ENCODE measurements at places on chromosomes 6 and 20.

- no peak for DNase-seq
Measured at GRCh38 chr6:71419217-71420094, 130.8 kb downstream of the OGFRL1 start.

DNA sequence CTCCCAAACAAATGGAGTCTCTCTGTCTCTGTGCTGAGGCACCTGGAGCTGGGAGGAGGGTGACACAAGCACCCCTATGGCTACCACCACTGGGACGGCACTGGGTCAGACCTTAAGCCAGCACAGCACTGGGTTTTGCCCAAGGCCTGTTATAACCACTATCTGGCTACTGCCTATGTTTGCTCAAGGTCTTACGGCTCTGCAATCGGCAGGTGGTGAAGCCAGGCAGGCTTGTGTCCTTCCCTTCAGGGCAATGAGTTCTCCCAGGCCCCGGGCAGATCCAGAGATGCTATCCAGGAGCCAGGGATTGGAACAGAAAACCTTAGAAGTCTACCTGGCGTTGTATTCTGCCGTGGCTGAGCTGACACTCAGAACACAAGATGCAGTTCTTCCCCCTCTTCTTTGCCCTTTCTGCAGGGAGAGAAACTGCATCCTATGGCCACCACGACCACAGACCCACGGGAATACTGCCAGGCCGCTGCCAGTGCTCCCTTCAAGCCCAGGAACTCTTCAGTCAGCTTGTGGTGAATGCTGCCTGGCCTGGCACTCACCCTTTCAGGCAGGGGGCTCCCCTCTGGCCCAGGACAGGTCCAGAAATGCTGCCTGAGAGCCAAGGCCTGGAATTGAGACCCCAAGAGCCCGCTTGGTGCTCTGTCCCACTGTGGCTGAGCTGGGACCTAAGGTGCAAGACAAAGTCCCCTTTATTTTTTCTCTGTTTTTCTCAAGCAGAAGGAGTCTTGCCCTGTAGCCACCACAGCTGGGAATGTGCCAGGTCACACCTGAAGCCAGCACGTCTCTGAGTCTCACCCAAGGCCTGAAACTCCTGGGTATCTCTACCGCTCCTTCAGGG, 67.0 kb upstream of the FRMD1 start:
- DNase-seq = no peak

GRCh38 chr6:87905101-87905641, 142.5 kb upstream of the SPACA1 start:
- no peak for DNase-seq

- DNase-seq = no peak
Measured at GRCh38 chr6:101558712-101559111, 165.2 kb downstream of the GRIK2 start.

DNA sequence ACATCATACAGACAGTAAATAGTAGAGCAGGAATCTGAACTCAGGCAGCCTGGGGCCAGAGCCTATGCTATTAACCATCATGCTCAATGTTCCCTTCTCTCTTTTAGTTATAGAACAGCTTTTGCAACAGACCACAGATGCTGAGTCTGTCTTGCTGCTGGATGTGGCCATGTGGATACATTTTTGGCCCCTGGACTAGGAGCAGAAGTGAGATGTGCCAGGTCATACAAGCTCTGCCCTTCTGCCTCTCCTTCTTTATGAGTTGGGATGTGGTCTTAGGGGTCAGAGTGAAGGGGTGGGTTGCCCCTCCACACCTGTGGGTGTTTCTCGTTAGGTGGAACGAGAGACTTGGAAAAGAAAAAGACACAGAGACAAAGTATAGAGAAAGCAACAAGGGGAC, 14.6 kb upstream of the AARS2 start:
- no peak for DNase-seq

DNA sequence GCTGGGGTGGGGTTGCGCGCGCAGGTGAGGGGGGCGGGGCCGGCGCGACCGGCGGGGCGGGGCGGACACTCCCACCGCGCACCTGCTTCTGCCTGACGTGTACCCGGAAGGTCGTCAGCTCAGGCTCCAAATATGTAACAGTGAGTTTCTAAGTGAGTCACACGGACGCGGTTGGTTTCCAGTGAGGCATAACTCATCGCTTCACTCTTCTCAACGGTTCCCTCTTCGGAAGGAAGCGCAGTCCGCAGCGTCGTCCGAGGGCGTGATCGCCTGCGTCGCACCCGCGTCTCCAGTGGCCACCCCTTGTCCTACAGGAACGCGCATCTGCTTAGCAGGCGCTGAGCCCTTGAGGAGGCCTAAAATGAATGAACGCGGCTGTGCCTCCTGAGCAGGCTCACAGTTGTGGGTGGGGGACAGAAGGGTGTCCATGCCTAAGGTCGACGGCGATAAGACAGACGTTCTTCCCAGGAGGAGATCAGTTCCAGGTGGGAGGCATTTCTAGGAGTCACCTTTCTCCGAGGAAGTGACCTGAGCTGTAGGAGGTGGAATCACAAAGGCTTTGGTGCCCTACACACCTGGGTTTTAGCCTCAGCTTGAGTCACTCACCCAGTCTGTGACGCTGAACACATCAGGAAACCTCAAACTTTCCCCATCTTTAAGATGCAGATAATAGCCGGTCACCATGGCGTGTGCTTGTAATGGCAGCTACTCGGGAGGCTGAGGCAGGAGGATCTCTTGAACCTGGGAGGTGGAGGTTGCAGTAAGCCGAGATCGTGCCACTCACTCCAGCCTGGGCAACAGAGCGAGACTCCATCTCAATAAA, 50.9 kb upstream of the EZR start:
- DNase-seq = peak; percentile 99

GRCh38 chr6:110266996-110267395, 86.8 kb downstream of the CDC40 start:
- no peak for DNase-seq

- DNase-seq = no peak
Measured at GRCh38 chr20:62406635-62407176, 379 bp downstream of the CABLES2 start.

- no peak for DNase-seq
Measured at GRCh38 chr20:62485062-62485700, 9.4 kb upstream of the GATA5 start.

DNA sequence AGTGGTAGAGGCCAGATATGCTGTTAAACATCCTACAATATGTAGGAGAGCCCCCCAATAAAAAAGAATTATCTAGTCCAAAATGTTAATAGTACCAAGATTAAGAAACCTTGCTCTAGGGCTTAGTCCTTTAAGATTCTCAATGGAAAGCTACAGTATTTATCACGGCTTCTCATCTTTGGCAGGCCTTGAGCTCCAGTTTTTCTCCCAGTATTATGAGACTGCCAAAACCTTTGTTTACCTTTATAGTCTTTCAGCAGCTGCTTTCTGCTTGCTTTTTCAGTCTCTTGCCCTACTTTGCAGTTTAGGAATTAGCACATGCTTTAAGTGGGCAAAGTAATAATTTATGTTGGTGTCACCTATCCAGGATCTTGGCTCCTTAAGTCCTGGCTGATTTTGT, 59.7 kb downstream of the NHLRC1 start:
- DNase-seq = no peak

DNA sequence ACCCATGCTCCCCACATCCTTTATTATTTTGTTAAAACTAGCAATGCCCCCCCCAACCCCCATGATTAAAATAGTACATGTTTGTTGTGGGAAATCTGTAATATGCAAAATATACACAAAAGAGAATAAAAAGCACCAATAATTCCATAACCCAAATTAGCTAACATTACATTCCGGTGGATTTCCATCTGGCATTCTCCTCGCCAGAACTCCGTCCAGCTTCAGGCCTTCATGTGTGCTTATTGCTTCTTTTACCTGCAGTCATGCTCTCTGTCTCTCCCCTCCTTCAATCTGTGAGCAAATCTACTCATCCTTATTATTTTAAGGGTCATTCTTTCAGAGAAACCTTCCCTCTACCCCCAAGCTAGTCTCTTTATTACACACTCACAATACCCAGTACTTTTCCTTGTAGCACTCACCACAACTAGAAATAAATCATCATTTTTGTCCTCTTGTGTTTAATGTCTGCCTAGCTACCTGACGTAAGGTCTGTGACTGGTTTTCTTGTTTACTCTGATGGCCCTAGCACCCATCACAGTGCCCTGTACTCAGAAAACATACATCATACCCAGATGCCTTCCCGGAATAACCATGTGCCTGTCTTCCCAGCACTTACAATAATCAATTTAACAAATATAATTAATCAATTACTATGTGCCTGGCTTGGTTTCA, 25.6 kb upstream of the IER3 start:
- peak; percentile 81 for DNase-seq

DNA sequence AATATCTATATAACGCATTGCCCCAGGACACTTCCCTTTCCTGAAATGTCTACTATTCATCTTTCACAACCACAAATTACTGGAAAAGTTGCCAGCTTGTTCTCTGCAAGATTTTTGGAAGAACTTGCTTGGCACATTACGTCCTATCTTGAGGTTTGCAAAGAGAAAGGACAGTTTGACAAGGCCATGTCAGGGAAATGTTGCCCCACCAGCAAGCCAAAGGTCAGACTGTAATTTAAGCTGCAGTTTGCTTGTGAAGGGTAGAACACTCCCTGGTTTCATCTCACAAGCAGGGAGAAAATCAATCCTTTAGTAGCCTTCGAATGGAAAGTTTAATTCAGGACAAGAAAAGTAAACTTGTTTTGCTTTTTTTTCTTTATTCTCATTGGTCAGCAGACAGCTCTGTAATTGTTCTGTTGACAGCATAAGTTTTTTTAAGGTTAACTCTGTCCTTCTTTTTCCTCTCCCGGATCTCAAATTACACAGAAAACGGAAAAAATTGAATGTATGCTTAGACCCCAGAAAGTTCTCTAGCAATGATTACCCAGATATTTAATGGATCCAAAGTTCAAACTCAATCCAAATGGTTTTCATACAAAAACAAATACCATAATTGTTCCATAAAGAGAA, 541.8 kb upstream of the NRSN1 start:
- DNase-seq = no peak

DNA sequence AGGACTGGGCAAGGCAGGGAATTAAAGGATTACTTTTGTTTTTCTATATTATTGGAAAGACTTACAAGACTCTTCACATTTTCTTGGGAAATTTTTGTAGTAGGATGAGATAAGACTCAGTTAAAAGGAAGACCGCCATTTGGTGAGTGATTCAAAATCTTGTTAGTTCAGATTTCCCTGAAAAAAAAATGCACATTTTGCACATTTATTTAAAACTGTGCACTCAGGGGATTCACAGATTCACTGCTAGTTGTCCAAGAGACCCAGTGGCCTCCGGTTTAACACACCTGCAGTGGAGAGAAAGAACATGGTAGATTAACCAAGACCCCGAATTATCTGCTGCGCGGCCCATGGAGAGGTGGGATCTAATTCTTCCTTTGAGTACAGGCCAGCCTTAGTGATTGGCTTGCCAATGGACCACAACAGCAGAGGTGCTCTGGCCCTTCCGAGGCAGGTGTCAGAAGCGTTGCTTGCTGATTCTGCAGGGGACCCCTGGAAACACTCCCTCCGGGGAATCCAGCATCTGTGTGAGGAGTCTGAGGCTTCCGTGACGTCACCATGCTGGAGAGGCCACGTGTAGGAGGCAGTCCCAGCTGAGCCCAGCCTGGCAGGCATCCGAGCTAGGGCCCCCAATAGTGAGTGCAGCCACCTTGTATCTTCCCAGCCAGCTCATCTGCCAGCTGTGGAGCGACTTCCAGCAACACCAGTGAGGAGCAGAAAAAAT, 68.9 kb downstream of the ZNF217 start:
- DNase-seq = no peak

GRCh38 chr6:131875647-131876046, 67.8 kb downstream of the ENPP1 start:
- DNase-seq = no peak

DNA sequence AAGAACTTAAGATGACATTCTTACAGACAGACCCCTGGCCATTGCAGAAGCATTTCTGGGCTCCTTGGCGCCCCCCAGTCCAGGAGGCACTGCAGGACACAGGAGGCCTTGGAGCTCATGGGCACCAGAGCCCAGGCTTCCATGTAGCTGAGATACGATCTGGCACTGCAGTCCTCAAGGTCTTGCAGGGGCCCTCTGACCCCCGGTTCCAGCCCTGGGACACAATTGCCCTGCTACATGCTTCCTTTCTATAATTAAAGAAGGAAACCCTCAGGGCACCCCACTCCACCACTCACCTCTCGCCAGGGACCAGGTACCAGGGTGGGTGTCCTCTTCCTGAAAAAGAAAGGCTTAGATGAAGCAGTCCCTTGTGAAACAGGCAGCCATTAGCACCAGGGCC, 33.6 kb downstream of the WFDC3 start:
- no peak for DNase-seq

GRCh38 chr6:35173044-35173426, 31.9 kb upstream of the TCP11 start:
- DNase-seq = no peak

- no peak for DNase-seq
Measured at GRCh38 chr20:60806354-60806753, 445.7 kb upstream of the CDH4 start.

Data from SW480 (cell line).